ENCODE measurements at places on chromosomes 7 and 10.

DNA sequence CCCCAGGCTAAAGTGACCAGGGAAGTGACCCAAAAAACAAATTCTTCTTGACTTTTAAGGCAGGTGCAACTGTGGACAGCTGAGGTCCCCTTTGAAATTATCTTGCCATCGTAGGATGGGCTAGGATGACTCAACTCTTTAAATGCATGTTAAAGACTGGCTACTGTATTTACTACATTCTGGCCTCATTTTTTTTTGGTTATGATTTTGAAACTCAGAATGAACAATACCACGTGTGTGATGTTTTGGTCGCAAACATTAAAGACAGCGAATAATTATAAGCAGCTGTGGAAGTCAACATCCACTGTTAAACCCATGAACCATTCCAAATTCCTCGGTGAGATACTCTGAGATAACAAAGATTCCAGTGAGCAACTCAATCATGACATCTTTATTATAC is 1.2 kb upstream of the SLC13A4 start:
- DNase-seq: no peak

DNA sequence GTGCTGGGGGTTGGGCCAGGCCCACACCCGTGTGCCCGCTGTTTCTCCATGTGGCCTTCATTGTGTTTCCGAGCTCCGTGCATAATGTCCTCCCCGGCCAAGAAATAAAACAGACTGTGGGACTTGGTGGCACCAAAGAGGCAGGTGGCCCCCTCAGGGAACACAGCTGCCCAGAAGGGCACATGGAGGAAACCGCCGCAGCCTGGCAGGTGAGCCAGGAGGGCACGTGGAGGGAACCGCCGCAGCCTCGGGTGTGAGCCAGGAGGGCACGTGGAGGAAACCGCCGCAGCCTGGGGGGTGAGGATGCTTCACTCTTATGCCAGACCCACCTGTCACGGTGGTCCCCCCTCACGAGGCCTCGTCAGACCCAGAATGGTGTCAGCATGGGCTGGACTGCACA is 288.7 kb downstream of the WDR37 start:
- DNase-seq: no peak

DNA sequence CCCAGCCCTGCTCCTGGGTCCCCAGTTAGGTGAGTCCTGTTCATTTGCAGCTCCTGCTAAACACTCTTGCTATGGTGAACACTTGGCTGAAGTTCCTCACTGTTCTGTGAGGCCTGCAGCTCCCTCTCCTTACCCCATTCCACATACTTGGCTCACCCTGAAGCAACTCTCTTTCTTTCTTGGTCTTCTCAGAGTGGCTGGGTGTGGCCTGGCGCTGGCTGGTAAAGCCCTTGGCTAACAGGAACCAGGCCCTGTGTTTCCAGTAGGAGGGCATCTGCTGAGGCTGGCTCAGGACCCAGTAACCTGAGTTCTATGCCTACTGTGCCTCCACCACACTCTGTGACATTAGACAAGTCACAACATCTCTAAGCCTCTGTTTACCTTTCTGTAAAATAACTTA is 53.1 kb upstream of the COL13A1 start:
- DNase-seq: no peak

- no peak for DNase-seq
These were observed 24.7 kb downstream of the MMRN2 start for GRCh38 chr10:86932674-86933073.

DNA sequence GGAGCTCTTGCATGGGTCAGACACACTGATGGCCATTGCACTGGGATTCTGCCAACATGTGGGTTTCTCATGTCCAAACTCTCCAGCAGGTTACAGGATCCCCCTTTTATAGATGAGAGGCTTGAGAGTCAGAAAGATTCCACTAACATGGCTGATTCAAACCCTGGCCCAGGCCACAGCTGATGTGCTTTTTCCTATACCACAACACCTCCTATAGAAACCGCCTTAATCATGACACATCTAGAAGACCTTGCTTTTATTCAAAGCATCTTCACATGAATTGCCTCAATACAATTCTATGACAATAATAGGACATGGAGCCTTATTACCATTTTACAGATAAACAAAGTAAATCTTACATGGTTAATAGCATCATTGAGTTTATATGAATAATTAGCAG is 188.6 kb downstream of the DPY19L1 start:
- DNase-seq: no peak

DNA sequence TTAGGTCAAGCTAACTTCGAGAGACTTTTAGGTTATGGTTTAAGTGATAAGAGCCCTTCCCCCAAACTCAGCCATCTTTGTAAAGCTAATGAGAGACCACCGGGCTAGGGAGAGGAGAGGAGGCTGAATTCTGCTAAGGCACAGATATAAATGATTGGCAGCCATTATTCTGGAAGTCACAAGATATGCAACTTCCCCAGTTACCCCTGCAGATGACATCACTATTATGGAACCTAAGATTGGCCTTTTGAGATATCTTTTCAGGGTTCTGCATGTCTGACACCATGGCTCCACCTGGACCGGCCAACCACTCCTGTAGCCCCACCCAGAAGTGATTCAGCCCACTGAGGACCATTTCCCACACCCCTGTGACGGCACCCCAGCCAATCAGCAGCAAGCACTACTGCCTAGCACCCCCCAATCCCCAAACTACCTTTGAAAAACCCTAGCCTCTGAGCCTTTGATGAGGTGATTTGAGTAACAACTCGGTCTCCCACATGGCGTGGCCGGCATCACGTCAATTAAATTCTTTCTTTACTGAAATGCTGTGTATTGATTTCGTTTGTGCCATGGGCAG is 14.4 kb downstream of the VIPR2 start:
- no peak for DNase-seq

GRCh38 chr10:42999385-43000020 is 77.4 kb upstream of the RET start:
- DNase-seq: no peak

DNA sequence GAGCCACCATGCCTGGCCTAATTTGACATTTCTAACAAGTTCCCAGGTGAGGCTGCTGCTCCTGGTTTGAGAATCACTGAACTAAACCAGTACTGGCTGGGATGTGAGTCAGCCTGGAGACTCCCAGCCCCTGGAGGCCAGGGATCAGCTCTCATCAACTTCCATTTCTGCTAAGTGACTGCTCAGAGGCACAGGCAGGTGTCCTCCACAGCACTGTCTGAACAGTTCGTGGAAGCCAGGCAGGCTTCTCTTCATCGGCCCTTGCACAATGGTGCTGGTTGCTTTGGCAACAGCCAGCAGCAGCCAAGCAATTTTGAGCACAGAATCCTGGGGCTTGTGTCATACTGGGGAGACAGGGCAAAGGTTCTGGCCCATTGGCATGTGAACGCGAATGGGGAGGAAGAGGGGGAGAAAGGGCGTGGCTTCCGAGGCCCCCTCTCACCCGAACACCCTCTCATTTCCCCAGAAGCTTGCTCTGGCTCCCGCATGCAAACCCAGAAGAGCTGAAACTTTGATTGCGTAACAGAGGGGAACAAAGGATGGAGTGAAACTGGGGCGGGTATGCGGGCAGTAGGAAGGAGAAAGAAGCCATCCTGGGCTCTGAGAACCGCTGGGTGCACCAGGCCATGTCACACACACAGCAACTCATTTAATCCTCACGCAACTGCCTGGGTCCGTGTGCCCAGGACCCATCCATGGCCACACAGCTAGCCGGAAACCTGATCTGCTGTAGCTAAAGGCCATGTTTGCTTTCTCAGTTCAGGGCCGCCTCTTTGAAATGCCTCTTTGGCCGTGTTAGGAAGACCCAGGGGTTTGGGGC is 9.0 kb upstream of the POR start:
- DNase-seq: peak; percentile 99

- peak; percentile 12 for DNase-seq
These were observed 155.0 kb downstream of the BMPER start for GRCh38 chr7:34060196-34060947.

DNA sequence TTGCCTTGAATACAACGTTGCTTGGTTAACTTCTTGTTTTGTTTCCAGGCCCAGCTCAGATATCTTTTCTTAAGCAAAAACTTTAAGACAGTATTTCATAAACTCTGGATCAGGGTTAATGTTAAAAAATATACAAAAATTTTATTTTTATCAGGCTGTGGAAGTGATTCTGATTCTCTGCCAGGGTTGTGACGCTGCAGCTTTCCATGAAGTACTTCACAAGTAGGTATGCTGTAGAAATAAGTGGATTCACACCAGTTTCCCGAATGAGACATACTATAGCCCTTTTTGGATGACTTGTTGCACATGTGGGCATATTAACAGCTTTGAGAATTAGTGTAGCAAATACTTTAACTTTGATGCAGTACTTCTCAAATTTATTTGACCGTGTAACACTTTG is 70.1 kb downstream of the CDK14 start:
- no peak for DNase-seq

DNA sequence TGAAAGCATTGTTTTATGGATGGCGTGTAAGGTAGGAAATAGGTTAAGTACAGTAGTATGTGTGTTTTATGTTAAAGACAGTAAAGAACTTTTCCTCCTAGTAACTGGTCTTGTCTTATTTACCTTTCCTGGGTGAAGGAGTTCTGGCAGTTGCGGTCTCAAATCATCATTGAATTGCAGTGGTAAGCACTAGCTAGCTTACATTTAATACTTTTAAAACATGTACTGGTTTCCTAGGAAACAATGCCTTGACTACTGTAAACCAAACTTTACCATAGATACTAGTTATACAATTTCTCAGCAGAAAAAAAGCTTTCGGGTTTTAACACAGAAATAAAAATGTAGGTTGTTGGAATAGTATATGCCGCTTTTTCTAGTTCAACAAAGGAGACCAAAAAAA is 37.7 kb downstream of the PRKG1 start:
- no peak for DNase-seq

- no peak for DNase-seq
These were observed 17.6 kb upstream of the AASS start for GRCh38 chr7:122161628-122162027.

- peak; percentile 99 for DNase-seq
These were observed at the start of gene CLDN4 for GRCh38 chr7:73830681-73831583. TSS of gene CLDN4 (plus strand) at chr7:73830996. CDS start at chr7:73831202, 206 bp downstream.

GRCh38 chr7:80330434-80330833 is 181.4 kb downstream of the GNAT3 start:
- DNase-seq: no peak

DNA sequence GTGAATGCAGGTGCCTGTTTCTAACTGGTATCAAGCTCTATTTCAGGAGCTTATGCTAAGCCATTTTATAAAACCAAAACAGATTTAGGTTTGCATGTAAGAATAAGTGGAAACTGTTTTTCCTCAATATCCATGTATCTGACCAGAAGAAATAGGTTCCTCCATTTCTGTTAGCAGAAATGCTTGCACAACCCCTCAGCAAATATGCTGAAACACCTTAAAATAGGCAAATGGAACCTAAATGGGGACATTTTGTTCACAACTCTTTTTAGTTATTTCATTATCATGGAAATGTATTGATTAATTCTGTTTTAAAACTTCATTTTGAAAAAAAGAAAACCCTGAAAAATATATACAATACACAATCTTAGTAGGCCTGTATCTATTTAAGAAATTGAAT is 8.9 kb upstream of the EEPD1 start:
- DNase-seq: no peak

DNA sequence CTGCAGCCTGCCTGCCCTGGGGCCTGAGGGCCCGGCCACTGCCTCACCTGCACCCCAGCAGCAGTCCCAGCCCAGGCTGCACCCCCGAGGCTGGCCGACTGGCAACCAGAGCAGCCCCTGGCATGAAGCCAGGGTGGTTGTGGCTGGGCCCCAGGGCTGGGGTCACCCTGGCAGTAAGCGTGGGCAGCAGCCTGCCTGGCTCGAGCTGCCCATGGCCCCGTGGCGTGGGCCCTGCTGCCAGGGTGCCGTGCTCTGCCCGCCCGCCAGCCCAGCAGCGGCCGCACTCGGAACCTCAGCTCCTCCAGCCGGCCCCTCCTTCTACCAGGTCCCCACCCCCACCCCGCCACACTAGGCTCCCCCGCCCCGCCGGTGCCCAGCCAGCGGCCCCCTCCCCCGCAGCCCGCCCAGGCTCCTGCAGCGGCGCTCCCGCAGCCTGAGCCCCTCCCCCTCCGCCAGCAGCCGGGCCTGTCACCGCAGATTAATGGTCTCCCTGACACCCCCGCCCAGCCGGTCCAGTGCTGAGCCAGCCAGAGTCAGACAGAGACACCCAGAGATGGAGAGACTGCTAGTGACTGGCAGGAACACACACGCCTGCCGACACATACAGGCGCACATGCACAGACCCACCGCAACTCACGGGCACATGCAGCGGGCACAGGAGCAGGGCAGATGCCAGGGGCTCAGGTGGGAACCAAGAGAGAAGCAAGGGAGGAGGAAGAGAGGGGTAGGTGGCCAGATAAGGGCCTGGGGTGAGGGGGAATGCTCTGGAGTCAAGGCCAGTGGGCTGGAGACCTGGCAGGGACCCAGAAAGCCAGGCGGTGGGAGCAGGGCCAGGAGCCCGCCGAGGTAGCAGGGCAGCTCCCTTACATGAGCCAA is 22.4 kb downstream of the KCNH2 start:
- no peak for DNase-seq

- DNase-seq: peak; percentile 91
These were observed 448 bp upstream of the SRPK2 start for GRCh38 chr7:105389088-105389650.

DNA sequence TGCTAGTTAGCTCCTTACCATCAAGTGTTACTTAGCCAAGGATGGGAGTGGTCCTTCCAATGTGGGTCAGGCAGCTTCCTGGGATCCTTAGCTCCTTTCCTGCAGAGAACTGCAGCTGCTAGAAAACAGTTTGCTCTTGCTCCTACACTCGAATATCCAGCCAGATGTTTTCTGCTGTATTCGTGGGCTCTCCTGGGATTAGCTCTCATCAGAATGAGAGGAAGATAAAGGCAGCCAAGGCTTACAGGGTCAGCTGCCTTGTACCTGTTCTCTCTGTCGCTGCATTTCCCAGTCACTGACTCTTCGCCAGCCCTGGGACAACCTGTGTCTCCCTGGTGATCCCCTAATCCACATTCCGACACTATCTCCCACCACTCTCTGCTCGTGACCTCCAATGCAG is 29.0 kb downstream of the NEUROD6 start:
- DNase-seq: no peak

DNA sequence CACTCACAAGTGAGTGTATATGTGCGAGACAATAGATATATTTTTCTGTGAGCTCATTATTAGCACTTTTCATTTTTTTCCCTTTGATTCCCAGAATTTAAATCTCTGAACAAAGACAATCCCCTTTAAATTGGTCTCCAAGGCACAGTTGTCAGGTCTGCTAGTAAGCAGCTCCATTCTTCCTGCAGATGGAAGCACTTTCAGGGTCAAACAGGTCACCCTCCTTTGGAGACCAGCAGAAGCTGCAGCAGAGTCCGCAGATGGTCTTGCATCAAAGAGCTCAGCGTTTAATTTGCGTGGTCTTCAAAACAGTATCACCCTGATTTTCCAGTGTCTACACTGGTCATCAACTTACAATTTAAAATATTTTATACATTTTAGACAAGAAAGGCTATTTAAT is 543.8 kb downstream of the ARL4A start:
- DNase-seq: no peak

DNA sequence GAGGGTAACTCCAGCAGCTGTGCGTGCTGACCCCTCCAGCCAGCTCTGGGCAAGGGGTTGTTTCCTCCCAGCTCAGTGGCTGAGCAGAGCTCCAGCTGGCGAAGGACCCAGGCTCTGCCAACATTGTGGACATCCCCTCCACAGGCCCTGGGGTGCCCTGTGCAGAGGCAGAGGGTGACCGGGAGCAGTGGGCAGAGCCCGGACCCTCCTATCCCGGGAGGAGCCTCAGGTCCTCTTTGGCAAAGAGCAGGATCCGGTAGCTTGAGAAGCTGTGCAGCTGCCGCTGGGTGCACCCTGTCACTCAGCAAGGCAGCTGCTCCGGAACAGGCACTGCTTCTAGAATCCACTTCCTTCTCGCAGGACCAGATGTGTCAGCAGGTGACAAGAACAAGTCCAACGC is 175.9 kb downstream of the EBF3 start:
- DNase-seq: no peak

Measured in DMS53 (cell line).